ENCODE measurements at places on chromosomes 1 and 21. TPM values are rescaled to one million over a fixed set of nuclear protein-coding genes. Genes with fewer than 3 reads are reported as not detected.

Gene PITHD1
- total RNA-seq, result 31.5 TPM

Gene OR2T35
- not detected for total RNA-seq

Gene CFAP45
- 1.3 TPM for total RNA-seq

Gene NEXN
- 26.5 TPM for total RNA-seq

Gene COL9A2
- total RNA-seq, result 1.1 TPM

Gene OR2L3
- not detected for total RNA-seq

Gene NOS1AP
- not detected for total RNA-seq

Gene PGBD5
- total RNA-seq, result 0.06 TPM

Gene ZNF697
- 5.6 TPM for total RNA-seq

Gene STRIP1
- total RNA-seq, result 47.1 TPM

Gene PAPPA2
- total RNA-seq, result 0.31 TPM

Gene RAP1GAP
- under 0.01 TPM for total RNA-seq

Gene NPPB
- total RNA-seq, result not detected

Gene WNT4
- total RNA-seq, result under 0.01 TPM

Gene MAP3K7CL
- total RNA-seq, result 50.9 TPM

Gene AMY1C
- not detected for total RNA-seq

Gene CD164L2
- total RNA-seq, result not detected

Gene WNT3A
- total RNA-seq, result not detected

Gene CFHR3
- total RNA-seq, result not detected

Gene AMIGO1
- 0.81 TPM for total RNA-seq

Gene STPG1
- total RNA-seq, result 3.0 TPM

Gene SLFNL1
- 0.26 TPM for total RNA-seq

Gene KCND3
- total RNA-seq, result 0.26 TPM

Gene FAM72D
- total RNA-seq, result 1.1 TPM

Gene C2CD4D
- not detected for total RNA-seq

Gene B3GALT5
- total RNA-seq, result under 0.01 TPM

Gene ATP8B2
- 287 TPM for total RNA-seq

Gene SAMD13
- 1.1 TPM for total RNA-seq

Gene RNPEP
- total RNA-seq, result 56.0 TPM

Gene TFAP2E
- not detected for total RNA-seq

Gene SLAMF8
- total RNA-seq, result not detected

Gene VCAM1
- total RNA-seq, result 0.66 TPM

Gene LRIF1
- total RNA-seq, result 8.1 TPM

Gene PLA2G2D
- not detected for total RNA-seq

Gene MGST3
- total RNA-seq, result 188 TPM

Gene IVL
- not detected for total RNA-seq

Gene ZMYND12
- 0.92 TPM for total RNA-seq

Gene LGR6
- not detected for total RNA-seq

Gene OLFML2B
- 13.5 TPM for total RNA-seq

Gene FCRL5
- not detected for total RNA-seq

Gene RHD
- total RNA-seq, result not detected

Gene NPHS2
- total RNA-seq, result not detected

Gene LAMB3
- total RNA-seq, result 49.8 TPM

Gene B3GALT2
- 0.25 TPM for total RNA-seq

Gene HORMAD1
- total RNA-seq, result 0.40 TPM

Gene PRAMEF20
- not detected for total RNA-seq

Gene GJA4
- total RNA-seq, result 1.6 TPM

Gene CGN
- total RNA-seq, result under 0.01 TPM

Gene PLCH2
- total RNA-seq, result 3.2 TPM

Gene JAK1
- total RNA-seq, result 103 TPM

Gene IFT25
- total RNA-seq, result 25.8 TPM

Gene LRRC38
- total RNA-seq, result 0.50 TPM

Gene HRNR
- not detected for total RNA-seq

Gene CAPN2
- total RNA-seq, result 496 TPM

Gene LIN28A
- not detected for total RNA-seq

Gene ZNF687
- 9.0 TPM for total RNA-seq
